Foreskin keratinocyte (primary cell): ENCODE measurements at places on chromosomes 16 and 17.

DNA sequence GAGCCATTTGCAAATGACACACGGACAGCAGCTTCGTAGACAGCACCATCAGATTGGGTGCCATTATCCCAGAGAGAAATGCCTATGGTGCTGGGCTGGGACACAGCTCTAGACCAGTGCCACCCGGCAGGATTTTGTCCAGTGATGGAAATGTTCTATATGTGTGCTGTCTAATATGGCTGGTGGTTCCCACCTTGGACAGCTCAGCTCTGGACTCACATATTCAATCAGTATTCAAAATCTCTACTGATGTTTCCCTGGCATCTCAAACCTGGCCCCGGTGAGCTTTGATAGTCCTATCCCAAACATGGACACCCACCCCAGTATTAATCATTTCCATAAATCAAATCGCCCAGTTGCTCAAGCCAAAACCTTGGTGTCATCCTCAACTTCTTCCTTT is 23.0 kb downstream of the FA2H start:
- no peak for DNase-seq

DNA sequence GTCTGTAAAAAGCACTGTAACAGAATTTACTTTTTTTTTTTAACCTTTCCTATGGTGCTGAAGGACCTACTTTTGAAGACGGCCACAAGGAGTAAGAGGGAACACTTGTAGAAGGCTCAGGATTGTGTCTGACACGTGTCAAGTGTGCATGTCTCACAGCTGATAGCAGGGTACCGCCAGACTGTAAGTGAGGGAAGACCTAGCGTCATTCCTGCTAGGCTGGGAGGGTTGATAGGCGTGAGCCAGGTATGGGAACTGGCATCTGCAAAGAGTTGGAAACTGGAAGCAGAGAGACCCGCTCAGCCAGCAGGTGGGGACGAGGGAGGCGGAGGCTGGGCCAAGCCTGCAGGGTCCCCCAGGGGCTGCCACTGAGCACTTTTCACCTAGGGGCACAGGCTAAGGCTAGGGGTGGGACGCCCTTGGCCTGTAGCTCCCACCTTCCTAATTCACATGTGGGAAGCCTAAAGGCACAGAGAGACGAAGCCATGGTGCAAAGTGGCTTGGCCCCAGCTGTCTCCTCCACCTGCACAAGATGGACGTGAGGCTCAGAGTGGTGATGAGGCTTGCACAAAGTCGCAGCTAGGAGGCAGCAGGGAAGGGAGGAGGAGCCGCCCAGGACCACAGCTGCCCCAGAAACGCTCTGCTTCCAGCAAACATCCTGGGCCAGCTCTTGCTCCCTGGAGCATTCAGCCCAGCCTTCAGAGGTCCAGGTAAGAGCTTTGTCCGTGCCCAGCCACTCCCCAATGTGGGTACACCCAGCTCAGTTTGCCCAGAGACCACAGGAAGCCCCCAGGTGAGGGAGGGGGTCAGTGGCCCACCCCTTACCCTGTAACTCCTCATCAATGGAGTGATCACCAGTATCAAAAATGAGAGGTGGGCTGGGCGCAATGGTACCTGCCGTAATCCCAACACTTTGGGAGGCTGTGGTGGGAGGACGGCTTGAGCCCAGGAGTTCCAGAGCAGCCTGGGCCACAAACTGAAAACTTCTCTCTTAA is 18.9 kb downstream of the VASN start:
- no peak for DNase-seq

- DNase-seq, result no peak
Observed at GRCh38 chr16:87604634-87605111, 2.4 kb downstream of the JPH3 start.

GRCh38 chr17:47993964-47994363 is 23.1 kb downstream of the CDK5RAP3 start:
- DNase-seq, result no peak

DNA sequence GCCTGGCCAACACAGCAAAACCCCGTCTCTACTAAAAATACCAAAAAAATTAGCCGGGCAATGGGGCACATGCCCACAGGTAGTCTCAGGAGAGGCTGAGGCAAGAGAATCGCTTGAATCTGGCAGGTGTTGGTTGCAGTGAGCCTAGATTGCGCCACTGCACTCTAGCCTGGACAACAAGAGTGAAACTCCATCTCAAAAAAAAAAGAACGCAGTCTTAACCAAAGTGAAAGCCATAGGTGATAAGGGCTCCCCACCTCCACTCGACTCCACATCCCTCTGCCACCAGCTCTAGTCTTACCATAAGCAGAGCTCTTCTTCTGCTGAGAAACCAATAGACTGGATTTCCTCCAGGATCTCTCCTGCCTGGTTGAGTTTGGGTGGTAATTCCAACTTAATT is 266.0 kb downstream of the PHKB start:
- DNase-seq, result no peak
